ENCODE measurements at places on chromosomes 12 and 14. TPM values are rescaled to one million over a fixed set of nuclear protein-coding genes. Genes with fewer than 3 reads are reported as not detected.

DNA sequence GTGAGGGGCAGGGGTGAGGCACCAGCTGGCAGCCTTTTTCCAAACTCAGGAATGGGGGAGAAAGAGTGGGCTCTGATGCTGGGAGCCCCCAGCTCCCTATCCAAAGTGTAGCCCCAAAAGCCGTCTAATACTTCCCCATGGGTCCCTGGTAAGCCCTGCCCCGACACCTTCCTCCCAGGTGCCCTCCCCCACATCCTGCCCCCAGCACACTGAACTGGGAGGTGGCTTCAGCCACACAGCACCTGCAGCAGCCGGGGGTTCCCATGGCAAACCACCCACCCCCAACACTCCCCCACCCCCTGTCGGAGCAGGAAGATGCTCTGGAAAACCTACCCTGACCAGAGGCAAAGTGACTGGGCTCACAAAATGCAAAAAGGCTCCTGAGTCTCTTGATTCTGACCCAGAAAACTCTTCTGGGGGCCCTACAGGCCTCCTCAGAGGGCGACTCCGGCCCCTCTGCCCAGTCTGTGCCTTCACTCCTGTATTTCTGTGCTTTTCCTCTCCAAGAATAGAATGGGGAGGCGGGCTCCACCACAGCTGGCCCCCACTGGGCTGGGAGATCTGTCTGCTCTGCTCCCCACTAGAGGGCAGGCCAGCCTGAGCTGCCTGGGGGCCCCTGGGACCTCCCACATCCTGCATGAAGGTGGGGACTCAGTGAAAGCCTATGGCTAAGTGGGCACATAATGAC lies 81.6 kb downstream of the ITPK1 start:
- peak; percentile 34 for DNase-seq

The DUSP16 gene
- total RNA-seq = 5.2 TPM

The SYCP3 gene
- total RNA-seq = not detected

DNA sequence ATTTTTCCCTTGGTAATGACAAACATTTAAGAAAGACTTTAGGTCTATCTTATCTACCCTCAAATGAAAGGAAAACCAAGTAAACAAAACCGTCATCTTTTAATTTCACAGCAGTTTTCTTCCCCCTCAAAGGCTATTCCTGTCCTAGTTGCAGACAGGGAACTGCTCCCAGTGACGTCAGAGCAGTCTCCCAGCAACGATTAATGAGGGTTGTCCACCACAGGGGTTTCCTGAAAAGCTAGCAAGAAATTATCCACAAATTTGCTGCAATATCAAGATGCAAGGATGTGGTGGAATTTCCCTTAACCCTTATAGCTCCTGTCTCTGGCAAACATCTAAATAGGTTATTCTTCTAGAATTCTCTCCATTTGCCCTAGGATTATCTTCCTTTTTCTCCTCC lies 89.1 kb upstream of the STAC3 start:
- peak; percentile 53 for DNase-seq

- no peak for DNase-seq
Observed at GRCh38 chr12:86081843-86082242, 174.3 kb downstream of the MGAT4C start.

GRCh38 chr14:92597906-92598905 lies 84.6 kb downstream of the RIN3 start:
- no peak for DNase-seq

DNA sequence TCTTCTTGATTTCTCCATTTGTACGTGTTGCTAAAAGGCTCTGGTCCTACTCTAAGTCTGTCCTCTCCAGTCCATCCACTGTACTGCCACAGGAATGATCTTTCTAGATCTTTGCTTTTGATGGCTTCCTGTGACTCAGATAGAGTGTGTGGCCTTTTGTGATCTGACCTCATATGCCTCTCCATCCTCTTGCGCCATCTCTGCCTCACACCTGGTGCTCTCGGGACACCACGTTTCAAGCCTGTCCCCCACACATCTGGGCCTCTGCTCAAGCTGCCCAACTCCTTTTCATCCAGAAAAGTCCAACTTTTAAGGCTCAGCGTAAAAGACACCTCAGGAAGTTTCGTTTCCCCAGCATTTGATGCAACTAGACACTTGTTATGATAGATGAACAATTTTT lies 39.0 kb downstream of the DCAF4 start:
- DNase-seq = peak; percentile 31
